ENCODE measurements at places on chromosomes 1 and 21. TPM values are rescaled to one million over a fixed set of nuclear protein-coding genes. Genes with fewer than 3 reads are reported as not detected.
A peak's percentile ranks its signal among the peaks of the same experiment; 100 is the strongest.

Gene PAFAH2
- 18.8 TPM for total RNA-seq

Gene MTF2
- 7.1 TPM for total RNA-seq

Gene ACTN2
- 1.4 TPM for total RNA-seq

GRCh38 chr1:162835157-162835899 lies 25.6 kb downstream of the CCDC190 start:
- DNase-seq = no peak
- H3K36me3 ChIP-seq = no peaks in the 10 kb centered on the region
- H3K4me3 ChIP-seq = no peak overlapping the region
- no peaks in the 10 kb centered on the region for H3K4me1 ChIP-seq
- no peaks in the 10 kb centered on the region for H3K27me3 ChIP-seq

DNA sequence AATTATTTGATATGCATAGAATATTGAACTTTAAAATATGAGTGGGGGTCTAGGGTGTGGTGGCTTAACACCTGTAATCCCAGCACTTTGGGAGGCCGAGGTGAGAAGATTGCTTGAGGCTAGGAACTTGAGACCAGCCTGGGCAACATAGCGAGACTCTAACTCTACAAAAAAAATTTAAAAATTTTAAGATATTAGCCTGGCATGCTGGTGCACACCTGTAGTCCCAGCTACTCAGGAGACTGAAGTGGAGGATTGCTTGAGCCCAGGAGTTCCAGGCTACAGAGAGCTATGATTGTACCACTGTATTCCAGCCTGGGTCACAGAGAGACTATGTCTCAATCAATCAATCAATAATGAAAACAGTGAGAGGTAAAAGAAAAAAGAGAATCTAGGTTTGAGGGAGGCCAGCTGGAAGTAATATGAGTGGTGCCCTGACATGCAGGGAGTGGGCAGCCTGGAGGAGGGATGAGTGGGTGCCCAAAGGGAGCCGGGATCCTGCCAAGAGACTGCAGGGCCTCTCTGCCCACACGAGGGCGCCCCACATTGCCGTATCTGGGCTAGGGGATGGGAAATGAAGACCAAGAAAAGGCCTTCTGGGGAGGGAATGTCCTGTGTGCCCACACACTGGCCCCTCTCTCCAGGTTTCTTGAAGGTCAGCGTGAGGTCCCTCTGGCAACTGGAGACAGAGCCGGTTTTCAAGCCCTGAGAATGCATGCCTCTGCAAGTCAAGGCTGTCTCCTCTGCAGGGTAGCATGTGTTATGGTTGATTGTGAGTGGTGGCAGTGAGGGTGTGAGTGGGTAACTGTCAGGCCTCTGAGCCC lies 93.9 kb upstream of the PPM1J start:
- no peaks in the 10 kb centered on the region for H3K4me1 ChIP-seq
- no peaks in the 10 kb centered on the region for H3K36me3 ChIP-seq
- no peak overlapping the region for H3K4me3 ChIP-seq
- H3K27ac ChIP-seq = no peak overlapping the region
- peak; percentile 69 for DNase-seq

Gene AK5
- not detected for total RNA-seq

GRCh38 chr1:203677771-203678170 lies 51.1 kb downstream of the ATP2B4 start:
- no peak overlapping the region for H3K4me3 ChIP-seq
- DNase-seq = no peak
- no peak overlapping the region for H3K27ac ChIP-seq
- no peaks in the 10 kb centered on the region for H3K4me1 ChIP-seq
- no peaks in the 10 kb centered on the region for H3K27me3 ChIP-seq
- H3K36me3 ChIP-seq = no peaks in the 10 kb centered on the region

Data from right lobe of liver (tissue), 6 donors.